ENCODE measurements at places on chromosomes 2 and 18.

DNA sequence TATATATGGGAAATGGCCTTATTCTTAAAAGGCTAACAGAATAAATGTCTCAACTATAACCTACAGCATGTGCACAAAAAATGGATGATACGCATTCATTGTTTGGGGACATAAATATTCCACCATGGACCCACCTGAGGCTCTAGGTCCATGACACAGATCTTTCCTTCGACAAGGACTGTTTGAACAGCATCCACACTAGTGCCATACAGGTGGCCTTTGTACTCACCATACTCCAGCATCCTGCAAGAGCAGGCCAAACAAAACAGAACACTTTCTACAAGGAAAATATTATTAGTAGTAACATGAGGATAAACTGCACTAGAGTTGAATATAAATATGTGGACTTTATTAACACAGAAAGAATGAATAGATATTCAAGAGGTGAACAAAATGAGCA is 6.1 kb upstream of the TMEM237 start:
- DNase-seq: no peak

DNA sequence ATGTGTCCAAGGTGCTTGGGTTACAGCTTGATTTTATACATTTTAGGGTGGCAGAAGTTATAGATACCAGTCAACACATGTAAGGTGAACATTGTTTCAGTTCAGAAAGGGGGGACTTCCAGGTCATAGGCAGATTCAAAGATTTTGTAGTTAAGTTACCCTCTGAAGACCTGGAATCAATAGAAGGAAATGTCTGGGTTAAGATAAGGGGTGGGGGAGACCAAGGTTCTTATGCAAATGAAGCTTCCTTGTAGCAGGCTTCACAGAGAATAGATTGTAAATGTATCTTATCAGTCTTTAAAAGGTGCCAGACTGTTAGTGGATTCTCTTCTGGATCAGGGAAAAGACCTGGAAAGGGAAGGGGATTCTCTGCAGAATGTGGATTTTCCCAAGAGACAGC is 42.4 kb downstream of the BMPR2 start:
- DNase-seq: no peak

- no peak for DNase-seq
Observed at GRCh38 chr2:26552641-26553374, 74.9 kb upstream of the OTOF start.

DNA sequence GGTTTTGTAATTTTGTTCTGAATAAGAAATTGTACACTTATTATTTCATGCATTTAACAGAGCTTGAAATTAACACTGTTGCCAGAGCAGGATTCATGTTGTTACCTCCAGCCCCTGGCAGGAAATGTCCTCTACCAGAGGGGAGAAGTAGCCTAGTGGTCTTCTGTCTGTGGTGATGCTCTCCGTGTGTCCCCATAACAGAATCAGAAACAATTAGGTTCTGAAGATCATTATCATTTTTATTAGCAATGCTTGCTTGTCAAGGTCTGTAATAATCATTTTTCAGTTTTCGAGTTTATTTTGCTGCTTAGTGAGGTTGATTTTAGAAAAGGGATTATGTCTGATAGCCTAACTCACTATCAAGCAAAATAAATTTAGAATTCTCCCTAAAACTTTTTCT is 116.6 kb upstream of the CNTNAP5 start:
- DNase-seq: no peak

DNA sequence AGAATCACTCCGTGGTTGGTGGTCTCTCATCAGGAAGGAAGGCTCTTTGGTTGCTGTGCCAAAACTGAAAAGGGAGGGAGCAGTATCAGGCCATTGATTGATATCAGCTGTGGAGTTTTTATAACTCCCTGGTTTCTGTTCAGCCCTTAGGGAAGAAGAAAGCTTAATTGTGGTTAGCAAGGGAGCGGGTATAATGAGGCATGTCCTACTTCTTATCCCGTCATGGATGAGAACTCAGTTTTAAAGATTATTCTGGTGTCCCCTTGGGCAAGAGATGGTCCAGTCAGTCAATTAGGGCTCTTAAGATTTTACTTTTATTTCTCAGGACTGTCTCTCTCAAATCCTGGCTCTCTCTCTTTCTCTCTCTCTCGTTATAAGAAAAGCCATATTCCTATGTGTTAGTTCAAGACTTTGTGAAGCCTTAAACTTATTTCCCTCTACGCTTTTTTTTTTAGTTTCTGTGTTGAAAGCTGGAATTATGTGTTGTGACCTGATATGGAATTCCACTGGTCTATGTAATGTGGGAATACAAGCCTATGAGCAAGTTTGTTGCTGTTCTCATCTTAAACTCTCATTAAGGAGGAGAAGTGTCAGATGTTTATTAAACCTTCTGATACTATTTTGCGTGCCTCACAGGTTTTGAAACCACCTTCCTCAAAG is 514.0 kb upstream of the CDH2 start:
- no peak for DNase-seq

DNA sequence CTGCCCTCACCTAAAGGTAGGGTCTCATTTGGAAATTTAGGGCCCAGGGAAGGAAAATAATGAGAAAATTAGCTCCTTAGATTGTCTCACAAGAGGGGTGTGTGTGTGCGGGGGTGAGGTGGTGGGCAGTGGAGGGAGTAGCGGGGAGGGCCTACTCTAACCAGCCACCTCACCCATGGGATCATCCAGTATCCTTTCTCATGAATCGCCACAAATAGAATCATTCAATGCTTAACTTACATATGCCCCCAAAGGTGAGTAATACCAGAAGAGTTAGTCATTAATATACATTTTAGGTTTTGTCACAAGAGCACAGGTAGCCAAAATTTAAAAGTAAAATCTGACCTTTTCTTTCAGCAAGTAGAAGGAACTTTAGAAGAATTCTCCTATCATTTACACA is 122.1 kb downstream of the PLEKHM3 start:
- DNase-seq: no peak

DNA sequence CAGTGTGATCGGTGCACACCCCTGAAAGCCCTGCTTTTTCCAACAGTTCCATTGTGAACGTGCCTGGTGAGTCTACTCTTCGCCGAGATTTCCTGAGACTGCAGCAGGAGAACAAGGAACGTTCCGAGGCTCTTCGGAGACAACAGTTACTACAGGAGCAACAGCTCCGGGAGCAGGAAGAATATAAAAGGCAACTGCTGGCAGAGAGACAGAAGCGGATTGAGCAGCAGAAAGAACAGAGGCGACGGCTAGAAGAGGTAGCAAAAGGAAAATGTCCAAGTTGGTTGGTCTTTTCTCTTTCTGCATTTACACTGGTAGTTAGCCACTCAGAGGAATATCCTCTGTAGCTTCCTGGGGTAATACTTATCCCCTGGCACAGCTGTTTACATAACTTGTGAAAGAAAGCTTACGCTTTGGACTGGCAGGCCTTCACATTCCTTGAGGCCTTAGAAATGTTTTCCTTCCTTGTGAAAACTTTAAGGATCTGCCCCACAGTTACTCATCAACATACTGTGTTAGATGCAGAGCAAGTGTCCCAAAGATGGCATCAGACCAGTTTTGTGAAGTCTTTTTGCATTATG is 146.6 kb downstream of the MAP4K4 start:
- no peak for DNase-seq

DNA sequence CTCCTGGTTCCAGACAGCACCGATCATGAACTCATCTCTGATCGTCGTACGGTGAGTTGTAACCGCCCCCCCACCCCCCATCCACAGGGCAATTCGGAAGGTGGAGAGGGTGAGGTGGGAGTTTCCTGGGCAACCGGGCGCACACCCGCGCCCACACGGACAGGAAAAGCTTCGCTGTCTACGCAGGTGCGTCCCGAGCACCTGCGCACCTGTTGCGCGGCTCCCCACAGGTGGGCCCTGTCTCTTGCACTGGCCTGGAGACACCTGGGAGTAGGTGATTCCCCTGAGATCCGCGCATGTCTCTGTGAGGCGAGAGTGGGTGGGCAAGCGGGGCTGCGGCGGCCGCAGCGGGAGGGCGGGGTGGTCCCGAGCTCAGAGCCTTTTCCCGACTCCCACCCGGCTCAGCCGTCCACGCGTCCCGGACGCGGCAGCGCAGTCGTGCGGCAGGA is 459 bp upstream of the ATP6V1C2 start:
- DNase-seq: no peak

DNA sequence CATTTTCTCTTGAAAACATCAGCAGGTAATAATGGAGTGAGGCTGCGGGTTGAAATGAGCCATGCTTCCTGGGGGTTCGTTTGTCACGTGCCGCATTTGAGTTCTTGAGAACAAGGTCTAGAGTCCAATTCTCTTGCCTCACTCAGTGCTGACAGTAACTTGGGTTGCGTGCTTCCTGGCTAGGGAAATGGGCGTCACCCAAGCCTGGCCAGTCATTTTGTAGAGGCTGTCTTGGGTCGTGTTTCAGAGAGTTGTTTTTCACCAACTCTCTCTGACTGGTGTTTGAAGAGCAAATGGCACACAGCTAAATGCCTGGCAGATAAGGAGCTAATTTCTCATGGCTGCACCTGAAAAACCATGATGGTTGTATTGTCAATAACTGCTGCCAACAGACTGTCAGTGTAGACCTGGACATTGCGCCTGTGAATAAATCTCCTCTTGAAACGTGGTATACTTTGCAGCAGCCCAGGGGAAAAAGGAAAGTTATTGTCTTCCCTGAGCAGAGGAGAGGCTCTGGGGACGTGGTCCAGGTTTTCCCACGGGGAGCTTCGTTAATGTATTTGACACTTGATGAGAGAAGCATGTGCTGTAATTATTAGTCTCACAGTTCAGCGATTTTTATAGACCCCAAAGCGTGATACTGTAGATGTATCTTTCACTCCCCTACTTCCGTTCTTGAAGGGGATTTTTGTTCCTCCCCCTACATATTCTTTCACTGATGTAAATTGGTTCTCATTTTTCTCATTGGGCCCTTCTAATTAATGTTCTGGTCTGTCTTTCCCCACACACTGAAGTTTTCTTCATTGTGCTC is 196.0 kb downstream of the FHOD3 start:
- DNase-seq: no peak

DNA sequence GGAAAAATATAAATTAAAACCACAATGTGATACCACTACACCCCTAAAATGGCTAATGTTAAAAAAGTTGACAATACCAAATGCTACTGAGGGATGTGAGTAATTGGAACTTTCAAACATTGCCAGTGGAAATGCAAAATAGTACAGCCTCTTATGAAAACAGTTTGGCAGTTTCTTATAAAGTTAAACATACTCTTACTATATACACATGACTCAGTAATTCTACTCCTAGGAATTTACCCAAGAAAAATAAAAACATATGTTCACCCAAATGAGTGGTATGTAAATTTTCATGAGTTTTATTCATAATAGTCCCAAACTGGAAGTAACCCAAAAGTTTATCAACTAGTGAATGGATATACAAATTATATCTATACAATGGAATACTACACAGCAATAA is 228.0 kb downstream of the CYP26B1 start:
- DNase-seq: no peak

GRCh38 chr2:187546762-187547333 is 7.4 kb downstream of the TFPI start:
- no peak for DNase-seq

DNA sequence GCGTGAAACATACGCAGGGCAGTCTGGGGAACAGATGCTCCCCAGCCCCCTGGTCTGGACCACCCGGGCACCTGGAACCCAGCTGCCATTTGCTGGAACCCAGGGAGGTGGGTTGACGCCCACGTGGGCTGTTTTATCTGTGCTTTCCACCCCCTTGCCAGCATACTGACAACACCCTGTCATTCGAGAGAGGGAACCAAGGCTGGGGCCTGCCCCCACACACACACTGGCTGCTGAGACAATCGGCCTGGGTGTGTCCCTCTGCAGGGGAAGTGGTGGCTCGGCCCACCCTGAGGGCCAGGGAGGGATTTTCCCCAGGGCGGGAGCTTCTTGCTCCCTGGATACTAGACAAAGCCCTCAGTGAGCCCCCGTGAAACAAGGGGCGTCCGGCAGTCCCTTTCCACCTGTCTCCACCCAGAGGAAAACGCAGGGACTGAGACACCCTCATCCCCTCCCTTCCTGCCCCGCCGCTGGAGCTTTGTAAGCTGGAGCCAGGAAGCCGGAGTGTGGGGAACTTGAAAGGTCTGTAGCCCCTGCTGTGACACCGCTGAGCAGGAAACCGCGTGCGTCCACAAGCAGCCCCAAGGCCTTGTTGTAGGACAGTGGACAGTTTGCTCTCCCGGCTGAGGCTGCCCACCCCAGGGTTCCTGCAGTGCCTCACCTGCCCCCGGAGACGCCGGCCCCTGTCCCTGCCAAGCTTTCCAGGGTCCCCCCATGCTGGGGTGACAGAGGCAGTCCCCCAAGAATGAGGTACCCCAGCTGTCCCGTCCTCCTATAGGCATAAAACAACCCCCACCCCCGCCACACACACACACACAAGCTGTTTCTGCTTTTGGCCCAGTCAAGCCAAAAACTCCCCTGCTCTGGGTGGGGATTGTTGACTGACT is 14.1 kb upstream of the KLF11 start:
- no peak for DNase-seq

- no peak for DNase-seq
Observed at GRCh38 chr2:28095622-28096021, 205.1 kb downstream of the BABAM2 start.

GRCh38 chr2:121960251-121960650 is 204.8 kb downstream of the TSN start:
- no peak for DNase-seq

- DNase-seq: no peak
Observed at GRCh38 chr18:62738639-62739038, 23.3 kb downstream of the PHLPP1 start.

DNA sequence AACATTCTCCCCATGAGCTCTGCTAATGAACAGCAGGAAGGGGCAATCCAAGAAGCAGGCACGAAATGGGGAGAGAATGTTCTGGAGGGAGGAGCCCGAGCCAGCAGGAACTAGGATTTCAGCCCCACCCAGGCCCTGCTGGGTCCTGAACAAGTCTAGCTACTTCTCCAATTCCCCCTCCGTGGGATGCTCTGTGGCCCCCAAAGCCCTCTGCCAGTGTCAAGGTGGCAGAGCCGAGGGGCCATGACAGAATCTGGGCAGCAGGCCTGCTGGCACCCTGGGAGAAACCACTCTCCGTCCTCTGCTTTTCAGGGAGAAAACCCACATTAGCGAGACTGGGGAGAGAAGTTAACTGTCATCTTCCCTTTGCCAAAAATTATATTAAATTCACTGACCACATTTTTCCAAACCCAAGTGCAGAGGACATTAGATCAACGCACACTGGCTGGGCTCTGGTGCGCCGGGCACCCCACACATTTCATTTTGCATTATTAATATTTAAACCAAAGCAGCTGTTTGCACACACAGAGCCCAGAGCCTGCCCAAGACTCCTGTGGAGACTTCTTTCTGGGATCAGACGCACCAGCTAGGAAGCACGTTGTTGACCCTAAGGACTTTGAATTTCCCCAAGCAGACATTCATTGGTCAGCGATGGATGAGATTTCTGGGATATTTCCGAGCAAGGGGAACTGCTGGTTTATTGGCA is 80.2 kb upstream of the PKDCC start:
- no peak for DNase-seq

- no peak for DNase-seq
Observed at GRCh38 chr2:104757056-104757455, 96.9 kb upstream of the POU3F3 start.

GRCh38 chr2:134728163-134728562 is 9.4 kb upstream of the TMEM163 start:
- no peak for DNase-seq
